Frontal cortex (tissue), 4 donors: ENCODE measurements at places on chromosomes 5 and 9. TPM values are rescaled to one million over a fixed set of nuclear protein-coding genes. Genes with fewer than 3 reads are reported as not detected.

FRMPD1 gene
- 0.41 TPM for total RNA-seq

PSD2 gene
- total RNA-seq: 15.9 TPM

GRIN1 gene
- total RNA-seq: 29.8 TPM

IRGM gene
- not detected for total RNA-seq

GPX3 gene
- total RNA-seq: 4.1 TPM

SLC34A3 gene
- not detected for total RNA-seq

DNAJB5 gene
- total RNA-seq: 57.1 TPM

SLC6A3 gene
- not detected for total RNA-seq

SCGB3A2 gene
- total RNA-seq: not detected

IFNA21 gene
- not detected for total RNA-seq

MAP1B gene
- total RNA-seq: 490 TPM

GFPT2 gene
- total RNA-seq: 11.0 TPM

SOX30 gene
- under 0.01 TPM for total RNA-seq

PCDHB10 gene
- total RNA-seq: 13.9 TPM

PKD2L2 gene
- not detected for total RNA-seq

LHX3 gene
- total RNA-seq: not detected

LTC4S gene
- 1.6 TPM for total RNA-seq

PCDHA2 gene
- total RNA-seq: 10.6 TPM

SH3PXD2B gene
- 13.0 TPM for total RNA-seq

URM1 gene
- total RNA-seq: 17.9 TPM

PRPF4 gene
- total RNA-seq: 23.6 TPM

NFIB gene
- 104 TPM for total RNA-seq

GAS1 gene
- total RNA-seq: 18.3 TPM
